ENCODE measurements at places on chromosomes 6 and 20.

GRCh38 chr6:161360520-161360919 is 86.7 kb upstream of the AGPAT4 start:
- no peak for DNase-seq

DNA sequence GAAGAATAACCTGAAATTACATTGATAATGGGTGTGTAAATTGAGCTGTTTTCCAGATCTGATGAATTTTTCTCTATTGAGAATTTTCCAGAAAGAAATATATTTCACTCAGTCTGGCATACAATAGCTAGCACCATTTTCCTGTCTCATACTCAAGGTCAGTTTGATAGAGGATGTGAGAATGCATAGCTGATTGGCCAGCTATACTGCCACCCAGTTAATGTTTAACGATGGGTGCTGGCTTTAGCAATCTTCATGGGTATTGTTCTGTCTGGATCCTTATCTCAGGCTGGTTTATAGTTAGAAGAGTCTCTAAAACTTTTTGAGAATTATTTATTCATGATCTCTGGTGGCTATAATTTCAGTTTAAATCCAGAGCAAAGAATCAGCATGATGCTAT is 147.4 kb downstream of the HDGFL1 start:
- no peak for DNase-seq

GRCh38 chr6:116447052-116447451 is 14.1 kb upstream of the CALHM6 start:
- DNase-seq: no peak

GRCh38 chr6:63415286-63415685 is 95.5 kb upstream of the LGSN start:
- no peak for DNase-seq

DNA sequence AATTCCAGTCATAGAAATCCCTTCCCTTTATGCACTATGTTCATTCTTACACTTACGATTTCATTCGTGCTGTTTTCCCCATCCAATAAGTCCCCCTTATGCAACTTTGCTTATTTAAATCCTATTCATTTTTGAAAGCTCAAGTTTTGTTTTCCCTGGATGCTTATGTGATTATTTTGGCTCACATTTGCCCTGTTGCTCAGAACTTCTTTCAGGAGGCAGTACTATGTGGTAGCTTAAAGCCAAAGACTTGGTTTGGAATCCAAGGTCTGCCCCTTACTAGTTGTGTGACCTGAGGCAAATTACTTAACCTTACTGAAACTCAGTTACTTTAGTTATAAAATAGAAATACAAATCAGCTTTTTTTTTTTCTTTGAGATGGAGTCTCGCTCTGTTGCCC is 59.6 kb downstream of the MOXD1 start:
- no peak for DNase-seq

DNA sequence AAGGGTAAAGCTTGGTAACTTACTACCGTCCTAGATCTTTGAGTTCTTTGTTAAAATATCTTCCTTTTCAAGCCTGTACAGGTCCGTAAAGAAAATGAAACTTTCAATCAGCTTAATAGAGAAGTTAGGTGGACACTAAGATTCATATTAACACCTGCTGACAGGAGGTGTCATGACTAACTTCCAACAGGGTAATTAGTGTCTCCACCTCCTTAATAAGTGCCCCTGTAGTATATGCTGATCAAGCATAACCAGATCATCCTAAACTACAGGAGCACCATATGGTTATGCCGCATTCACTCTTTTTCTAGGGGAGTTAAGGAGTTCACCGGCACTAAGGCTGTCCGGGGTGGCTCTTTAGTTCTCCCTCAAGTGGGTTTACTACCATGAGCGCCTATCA is 23.9 kb upstream of the RALGAPA2 start:
- DNase-seq: no peak

GRCh38 chr6:165129086-165129485 is 180.3 kb downstream of the C6orf118 start:
- DNase-seq: no peak

DNA sequence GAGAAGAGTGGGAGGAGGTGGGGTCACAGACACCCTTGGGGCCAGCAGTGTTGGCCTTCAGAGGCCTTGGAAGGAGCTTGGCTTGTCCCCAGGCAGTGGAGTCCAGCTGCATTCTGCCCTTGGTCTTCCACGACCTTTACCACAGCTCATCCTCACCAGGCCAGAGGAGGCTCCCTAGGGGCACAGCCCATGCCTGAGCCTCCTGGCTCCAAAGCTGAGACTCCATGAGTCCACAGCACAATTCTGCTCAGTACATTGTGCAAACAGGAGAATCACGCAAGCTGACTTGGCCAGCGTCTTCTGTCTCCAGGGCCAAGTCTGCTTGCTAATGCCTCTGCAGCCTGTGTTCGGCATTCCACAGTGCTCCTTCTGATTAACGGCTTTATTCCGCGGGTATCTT is 337.2 kb downstream of the SMOC2 start:
- DNase-seq: no peak

- no peak for DNase-seq
These were observed 28.1 kb upstream of the AKAP7 start for GRCh38 chr6:131107151-131107550.

GRCh38 chr20:63529861-63530787 is 7.1 kb downstream of the PTK6 start:
- DNase-seq: no peak

DNA sequence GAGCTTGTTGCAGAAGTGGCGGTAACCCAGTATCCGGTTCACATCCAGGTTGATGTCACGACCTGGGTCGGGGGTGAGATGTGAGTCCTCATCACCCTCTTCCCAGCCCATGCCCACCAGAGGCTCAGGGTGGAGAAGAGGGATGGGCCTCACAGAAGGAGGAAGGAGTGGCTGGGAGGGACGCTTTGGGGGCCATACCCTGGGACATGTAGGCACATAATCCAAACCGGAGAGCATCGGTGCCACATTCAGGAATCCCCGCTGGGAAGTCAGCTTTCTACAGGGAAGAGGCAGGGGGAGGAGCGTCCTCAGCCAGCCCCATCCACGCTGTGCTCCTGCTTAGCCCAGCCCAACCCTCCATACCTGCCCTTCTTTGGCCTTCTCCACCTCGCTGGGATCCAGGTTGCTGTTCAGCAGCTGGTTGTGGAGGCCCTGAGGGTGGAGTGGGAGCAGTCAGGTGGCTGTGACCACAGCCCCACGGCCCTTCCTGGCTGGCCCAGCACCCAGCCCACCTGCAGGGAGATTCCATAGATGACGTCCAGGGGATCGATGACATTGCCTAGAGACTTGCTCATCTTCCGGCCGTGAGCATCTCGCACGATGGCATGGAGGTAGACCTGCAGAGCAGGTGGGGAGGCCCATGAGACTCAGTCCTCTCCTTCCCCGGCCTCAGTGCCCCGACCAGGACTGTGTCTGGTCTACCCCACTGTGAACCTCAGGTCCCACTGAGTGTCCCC is 3.5 kb upstream of the VWA7 start:
- DNase-seq: no peak

- peak; percentile 32 for DNase-seq
These were observed 28.2 kb downstream of the CGA start for GRCh38 chr6:87066449-87067333.

- DNase-seq: no peak
These were observed 156.5 kb upstream of the PRDM1 start for GRCh38 chr6:105929626-105930025.

DNA sequence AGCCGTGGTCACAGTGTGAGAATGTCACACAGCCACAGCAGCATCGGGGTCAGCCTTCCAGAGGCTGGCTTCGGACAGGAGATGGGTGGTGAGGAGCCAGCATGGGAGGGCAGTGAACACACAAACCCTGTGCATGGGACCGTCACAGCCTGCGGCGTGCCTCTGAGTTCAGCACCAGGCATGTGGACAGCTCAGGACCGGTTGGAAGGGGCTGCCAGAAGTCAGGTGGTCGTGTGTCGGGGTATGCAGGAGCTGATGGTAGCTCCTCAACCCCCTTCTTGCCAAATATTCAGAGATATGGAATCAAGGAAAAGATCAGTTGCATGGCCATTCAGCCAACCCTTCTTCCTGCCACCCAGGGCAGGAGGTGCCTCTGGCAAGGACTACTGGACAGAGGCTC is 28.2 kb downstream of the MYT1 start:
- no peak for DNase-seq

DNA sequence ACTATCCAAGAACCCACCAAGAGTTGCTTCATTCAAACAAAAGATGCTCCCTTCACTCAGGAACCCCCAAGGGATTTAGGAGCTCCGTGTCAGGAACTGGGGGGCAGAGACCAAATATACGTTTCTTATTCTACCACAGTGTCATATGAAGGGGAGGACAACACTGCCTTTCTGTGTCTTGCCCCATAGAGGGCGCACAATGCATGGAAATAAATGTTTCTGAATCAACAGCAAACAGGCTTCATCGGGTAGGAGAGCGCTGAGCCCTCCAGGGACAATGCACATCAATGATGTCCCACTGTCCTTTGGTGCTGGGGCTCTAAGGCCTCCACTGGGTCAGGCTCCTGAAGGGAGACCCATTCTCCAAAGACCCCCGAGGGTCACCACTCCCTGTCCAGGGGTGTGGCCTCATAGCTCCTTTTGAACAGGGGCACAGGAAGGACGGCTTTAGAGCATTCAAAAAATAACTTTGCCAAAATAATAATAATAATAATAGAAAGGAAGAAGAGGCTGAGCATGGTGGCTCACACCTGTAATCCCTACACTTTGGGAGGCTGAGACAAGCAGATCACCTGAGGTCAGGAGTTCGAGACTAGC is 31.1 kb downstream of the PLG start:
- DNase-seq: peak; percentile 18

GRCh38 chr6:132190097-132190814 is 211.0 kb downstream of the MOXD1 start:
- no peak for DNase-seq

- no peak for DNase-seq
These were observed 139.8 kb downstream of the ADGRB3 start for GRCh38 chr6:68774843-68775242.

- no peak for DNase-seq
These were observed 395.7 kb downstream of the RNGTT start for GRCh38 chr6:88567696-88568095.

DNA sequence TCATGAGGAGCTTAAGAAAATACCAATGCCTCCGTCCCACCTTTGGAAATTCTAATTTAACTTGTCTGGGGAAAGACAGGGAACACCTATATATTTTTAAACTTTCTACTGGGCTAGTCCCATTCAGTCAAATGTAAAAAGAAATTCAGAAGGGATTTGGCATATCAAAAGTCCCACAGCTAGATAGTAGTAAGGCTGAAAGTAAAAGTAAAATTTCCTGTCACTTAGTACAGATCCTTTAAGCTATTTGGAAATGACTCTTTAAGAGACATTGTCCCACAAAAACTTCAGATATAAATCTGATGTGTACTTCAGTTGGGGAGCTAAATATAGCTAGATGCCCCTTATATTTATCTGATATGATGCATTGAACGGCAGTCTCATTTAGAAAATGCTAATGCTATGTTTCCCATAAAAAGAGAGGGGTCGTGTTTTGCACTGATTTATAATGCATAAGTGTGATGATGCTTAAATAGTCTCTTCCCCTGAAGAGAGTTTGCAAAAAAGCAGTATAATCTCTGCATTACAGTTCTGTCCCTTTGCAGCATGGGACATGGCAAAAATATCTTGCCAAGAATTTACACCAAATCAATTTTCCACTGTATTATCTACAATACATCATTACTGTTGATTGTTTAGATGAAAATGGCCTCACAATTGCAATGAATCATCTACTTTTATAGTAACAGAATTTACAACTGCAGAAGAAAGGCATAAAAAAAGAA is 860.8 kb upstream of the MAP3K7 start:
- DNase-seq: no peak

DNA sequence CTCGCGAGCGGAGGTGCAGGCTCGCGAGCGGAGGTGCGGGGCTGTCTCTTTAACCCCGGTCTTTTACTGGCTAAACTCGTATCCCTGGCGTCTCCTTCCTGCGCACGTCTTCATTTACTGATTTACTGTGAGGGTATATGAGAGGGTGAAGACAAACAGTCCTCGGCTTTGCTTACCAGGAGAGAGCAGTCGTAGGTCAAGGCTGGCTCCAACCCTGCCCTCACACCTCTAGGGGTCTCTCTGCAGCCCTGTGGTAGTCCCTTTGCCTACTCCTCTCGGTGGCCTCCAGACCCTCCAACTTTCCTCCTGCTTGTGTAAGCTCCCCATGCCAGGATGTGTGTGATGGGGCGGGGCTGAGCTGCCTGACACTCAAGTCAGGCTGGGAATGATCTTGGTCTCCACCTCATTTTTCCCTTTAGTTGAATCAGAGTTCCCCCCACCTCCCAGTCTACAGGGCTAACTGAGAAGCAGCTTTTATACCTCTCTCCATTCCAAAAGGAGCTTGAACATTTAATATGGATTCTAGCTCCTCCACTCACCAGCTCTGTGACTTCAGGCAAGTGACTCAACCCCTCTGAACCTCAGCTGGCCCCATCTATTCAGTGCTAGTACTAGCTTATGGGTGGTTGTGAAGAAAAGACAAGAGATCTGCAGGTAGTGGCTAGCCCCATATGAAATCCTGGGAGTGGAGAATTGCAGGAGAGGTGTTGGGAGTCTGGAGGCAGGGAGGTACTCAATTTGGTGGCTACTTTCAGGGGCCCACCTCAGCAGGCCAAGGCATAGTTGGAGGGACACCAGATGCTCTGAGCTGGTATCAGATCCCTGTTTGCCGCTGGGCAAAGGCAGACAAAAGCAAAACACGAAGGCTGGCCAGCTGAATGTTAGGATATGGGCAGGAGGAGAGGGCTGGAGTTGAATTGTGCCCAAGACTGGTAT is 902 bp downstream of the SLC29A1 start:
- DNase-seq: peak; percentile 24

- peak; percentile 15 for DNase-seq
These were observed 39.4 kb upstream of the RFPL4B start for GRCh38 chr6:112307707-112308106.

GRCh38 chr6:118216751-118217150 is 309.7 kb downstream of the SLC35F1 start:
- no peak for DNase-seq

DNA sequence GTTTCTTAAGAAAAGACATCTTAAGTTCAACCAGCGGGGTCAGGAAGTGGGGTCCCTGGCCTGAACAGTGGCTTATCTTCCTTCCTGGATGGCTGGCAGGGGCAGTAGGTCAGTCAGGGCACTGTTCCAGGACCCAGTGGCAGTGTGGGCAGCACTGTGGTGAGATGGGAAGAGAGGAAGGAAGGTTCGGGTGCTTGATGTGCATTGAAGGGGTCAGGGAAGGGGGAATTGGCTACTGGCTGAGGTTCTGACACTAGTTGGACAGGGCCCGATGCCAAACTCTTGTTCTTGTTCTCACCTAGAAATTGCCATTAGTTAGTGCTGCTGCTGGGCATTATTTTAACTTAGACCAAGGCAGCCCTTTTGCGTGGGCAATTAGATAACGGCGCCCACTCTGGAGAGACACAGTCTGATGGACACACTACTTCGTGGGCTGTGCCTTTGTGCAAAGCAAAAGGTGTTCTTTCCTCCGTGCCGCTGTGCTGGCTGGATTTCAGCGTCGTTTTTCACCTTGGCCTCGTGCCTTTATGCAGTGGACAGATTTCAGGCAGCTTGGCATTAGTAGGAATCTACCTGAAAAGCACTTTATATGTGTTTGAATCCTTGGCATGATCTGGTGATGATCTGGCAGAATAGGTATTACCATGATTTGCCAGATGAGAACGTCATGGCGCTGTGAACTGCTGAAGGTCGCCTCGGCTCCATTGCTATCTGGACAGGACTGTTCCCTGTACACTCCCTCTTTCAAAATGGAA is 30.3 kb downstream of the UTRN start:
- DNase-seq: no peak

- no peak for DNase-seq
These were observed 76.7 kb downstream of the PSMB1 start for GRCh38 chr6:170476360-170476759.

All from stimulated activated naive CD8-positive, alpha-beta T cell treated with anti-CD3 and anti-CD28 coated beads, Interleukin-15, Interleukin-2, amounts not matched to agents 100 U/mL and 50 U/mL, for 24 hours (primary cell).